ENCODE measurements at places on chromosomes 5 and 9.

DNA sequence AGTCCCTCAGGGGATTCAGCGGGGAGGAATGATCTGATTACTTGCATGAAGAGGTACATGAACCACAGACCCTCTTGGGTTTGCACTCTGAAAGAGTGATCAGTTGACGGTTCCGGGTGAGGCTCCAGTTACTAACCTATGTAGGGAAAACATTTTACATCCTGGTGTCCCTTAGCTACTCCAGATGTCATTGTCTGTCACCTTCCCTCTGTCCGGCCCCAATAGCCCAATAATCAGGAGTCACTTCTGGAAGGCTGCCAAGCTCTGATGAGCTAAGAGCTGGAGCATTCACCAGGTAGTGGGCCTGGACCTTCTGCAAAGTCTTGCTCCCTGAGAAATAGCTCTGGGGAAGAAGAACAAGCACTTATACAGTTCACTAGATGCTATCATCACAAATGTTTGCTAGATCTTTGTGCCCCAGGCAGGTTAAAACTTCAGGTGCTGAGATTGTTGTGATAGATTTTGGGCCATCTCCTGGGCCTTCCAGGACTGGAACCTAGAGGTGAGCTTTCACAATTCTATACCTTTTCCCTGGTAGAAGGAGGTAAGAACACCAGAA, 64.5 kb downstream of the ENTREP1 start:
- no peak for DNase-seq

DNA sequence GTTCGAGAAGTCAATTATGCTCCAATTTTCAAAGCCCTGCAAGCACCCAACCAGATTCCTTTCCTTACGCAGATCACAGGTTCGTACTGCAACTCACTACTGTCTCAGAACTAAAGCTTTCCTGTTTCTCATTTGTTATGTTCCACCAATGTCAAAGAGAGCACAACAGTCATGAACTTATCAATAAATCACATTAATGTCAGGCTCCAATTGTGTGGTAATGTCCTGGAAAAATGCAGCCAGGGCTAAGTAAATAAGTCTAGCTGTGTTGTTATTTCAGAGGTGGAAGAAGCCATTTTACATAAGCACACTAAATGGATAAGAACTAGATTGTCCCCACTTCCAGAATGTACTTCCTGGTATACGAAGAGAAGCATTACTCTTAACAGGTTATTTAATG, 488.6 kb upstream of the PTGER4 start:
- no peak for DNase-seq

- no peak for DNase-seq
Observed at GRCh38 chr9:14402583-14402982, 88.6 kb upstream of the NFIB start.

GRCh38 chr9:77659926-77660325, 11.8 kb upstream of the GNA14 start:
- no peak for DNase-seq

- no peak for DNase-seq
Observed at GRCh38 chr5:72180925-72181324, 73.7 kb downstream of the MAP1B start.

DNA sequence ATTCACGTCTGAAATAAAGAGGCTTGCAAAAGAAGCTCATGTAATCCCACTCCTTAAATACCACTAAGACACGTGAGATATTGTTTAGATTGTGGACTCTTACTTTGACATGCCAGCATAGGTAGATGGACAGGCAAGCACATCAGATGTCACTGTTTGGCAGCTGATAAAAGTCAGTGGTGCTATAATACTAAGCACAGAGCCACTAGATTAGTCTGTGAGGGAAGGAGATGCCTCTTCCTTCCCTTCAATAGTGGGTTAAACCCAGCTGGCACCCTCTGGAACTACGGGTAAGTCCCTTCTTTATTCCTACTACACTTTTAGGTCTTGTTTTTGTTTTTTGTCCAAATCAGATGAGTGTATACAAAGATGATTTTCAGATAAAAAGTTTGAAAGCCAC, at the start of gene MYOT:
TSS of gene MYOT (plus strand) at position 197 of the 400 bp plus-strand sequence. CDS start 2,792 bp downstream, outside the sequence.
- DNase-seq, result no peak

GRCh38 chr5:110203661-110204060, 513.9 kb downstream of the MAN2A1 start:
- DNase-seq, result no peak

DNA sequence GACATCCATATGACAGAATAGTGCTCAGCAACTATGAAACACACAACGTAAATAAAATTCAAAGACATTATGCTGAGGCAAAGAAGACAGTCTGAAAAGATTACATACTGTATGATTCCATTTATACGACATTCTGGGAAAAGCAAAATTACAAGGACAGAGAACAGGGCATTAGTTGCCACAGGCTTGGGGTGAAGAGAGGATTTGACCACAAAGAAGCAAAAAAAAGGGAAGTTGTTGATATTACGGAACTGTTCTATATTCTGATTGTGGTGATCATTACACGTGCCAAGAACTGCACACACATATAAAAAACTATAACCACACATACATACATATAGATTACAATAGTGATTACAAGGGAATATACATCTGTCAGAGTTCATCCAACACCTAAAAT, 24.1 kb downstream of the CDK5RAP2 start:
- DNase-seq, result no peak

- DNase-seq, result no peak
Observed at GRCh38 chr9:118148990-118149389, 444.8 kb downstream of the TLR4 start.

DNA sequence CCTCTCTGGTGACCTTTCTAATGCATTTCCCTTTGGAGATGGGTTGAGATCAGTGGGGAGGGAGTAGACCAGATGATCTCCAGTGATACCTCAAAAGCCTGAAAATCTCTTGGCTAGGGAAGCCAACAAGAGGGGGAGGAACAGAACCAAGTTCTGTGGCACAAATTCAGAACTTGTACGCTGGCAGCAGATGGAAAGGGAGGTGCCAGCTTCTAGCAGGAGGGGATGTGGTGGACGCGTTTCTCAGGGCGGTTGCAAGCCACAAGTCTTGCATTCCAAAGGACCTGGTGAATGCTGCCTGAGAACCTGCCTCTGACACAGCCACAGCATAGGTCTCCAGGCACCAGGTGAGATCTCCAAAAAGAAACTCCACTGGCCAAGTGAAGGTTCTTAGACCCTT, 13.4 kb downstream of the SLIT3 start:
- no peak for DNase-seq

DNA sequence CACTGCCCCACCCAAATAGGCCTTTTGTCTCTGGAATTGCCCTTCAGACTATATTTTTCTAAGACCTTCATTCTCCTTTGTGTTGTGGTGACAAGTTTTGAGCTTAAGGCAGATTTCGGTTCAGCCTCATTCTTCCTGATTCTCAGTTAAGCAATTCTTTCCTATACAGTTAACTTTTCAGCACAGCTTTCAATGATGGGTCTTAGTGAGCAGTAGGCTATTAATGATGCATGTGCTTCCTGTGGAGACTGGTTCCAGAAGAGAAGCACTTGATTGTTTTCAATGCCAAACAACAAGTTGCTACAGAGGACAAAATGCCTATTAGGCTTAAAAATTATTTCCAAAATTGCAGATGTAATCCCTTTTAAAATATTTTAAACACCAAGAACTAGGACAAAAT, 47.7 kb upstream of the TLX3 start:
- no peak for DNase-seq

DNA sequence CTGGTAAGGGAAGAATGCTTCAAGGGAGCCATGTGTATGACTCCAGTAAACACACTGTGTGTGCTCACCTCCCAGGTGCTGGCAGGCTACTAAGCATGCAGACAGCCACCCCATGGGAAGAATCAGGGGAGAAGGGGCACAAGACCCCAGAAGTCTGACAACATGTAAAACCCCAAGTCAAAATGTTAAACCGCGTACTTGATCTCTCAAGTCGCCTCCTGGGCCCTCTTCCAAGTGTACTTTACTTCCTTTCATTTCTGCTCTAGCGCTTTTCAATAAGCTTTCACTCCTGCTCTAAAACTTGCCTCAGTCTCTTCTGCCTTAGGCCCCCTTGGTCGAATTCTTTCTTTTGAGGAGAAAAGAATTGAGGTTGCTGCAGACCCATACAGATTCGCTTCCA, 31.3 kb downstream of the DAPK1 start:
- DNase-seq, result no peak

Measured in mesenteric fat pad (tissue), 1 donor.